ENCODE measurements at places on chromosomes 7 and 10.

DNA sequence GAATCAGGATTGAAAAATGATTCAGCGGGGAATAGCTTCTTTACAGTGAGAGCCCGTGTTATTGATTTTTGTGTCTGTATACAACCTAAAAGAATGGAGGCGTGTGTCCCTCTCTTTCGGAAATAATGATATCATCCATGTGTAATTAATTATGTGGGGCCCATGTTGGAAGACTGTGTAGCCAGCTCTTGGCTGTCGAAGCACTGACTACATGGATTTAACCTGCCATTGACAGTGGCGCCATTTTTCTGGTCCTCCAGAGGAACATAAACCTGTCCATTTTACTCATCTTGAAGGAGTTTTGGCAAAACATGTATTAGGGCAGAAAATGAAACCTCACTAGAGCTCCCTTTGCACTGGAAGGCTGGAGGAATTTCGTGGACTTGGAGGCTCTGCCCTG is 119.6 kb downstream of the ITIH5 start:
- no peak for DNase-seq

DNA sequence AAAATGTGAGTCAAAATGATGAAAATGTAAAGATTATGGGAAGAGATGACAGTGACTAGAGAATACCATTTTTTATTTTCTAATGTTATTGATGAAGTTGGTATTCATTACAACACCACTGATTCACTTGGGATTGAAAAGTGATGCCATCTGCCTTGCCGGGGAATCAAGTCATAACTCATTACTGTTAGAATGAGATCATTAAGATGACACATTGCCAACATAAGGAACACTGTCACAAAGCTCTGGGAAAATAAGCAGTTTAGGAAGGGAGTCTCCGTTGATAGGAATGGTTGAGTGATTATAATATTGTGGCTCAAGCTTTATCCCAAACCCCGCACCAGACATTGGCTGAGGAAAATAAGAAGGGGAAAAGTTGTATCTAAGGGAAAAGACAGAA is 121.5 kb upstream of the PLPP4 start:
- no peak for DNase-seq

DNA sequence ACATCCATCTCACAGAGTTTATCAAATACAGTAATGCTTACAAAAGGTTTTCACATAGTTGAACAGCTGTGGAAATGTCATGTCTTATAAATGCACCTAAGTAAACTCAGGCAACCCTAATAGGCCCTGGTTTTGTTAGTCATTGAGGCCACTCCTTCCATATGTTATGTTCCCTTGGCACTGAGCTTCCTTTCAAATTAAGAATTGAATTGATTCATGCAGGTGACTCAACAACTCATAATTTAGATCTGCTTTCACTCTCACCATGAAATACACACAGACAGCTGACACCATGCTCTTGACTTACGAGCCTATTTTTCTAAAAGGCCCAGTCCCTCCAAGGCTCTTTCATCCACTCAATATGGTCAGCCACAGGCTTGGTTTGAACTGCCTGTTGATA is 476.9 kb downstream of the KCNMA1 start:
- DNase-seq: no peak

DNA sequence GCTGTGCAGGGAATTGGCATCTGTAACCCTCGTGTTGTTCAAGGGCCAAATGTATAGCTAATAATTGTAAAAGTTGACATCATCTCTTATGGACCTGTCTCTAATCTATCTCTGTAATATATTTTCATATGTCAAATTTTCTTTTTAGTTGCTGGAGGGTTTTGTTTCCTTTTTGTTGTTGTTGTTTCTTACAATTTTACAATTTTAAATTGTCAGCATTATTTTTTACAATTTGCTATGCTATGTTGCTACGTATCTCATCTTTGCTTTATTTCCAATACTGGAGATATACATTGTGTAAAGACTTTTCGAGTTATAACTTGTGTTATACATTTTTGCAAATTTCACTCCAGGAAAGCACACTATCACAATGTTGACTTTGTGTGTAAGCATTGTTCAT is 290.2 kb upstream of the SP4 start:
- no peak for DNase-seq

DNA sequence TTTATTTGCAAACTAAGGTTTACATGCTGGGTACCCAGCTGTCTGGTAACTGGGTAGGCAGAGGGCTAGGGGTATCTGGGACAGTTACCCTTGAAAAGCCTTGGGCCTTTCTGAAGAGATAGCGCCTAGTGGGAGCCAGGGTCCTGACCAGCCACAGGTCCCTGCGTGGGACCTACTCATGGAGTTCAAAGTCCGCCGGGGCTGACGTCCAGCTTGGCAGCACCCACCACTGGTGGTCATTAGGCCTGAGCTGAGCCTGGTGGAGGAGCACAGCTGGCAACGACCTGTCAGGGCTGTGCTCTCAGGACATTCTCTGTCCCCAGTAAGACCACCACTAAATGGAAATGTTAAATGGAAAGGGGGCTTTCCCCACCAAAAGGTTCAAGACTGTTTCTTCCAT is 20.0 kb downstream of the GUSB start:
- DNase-seq: no peak

DNA sequence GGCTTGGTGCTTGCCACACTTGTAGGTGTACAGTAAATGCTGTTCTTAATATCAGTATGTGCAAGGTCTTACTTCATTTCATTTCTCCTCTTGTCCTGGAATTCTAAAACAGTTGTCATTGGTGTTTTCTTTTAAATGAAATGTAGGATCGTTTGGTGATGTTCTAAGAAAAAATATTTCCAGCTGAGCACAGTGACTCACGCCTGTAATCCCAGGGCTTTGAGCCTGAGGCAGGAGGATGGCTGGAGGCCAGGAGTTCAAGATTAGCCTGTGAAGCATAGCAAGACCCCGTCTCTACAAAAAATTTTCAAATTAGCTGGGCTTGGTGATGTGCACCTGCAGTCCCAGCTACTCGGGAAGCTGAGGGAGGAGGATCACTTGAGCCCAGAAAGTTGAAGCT is 32.6 kb upstream of the ELN start:
- DNase-seq: no peak

DNA sequence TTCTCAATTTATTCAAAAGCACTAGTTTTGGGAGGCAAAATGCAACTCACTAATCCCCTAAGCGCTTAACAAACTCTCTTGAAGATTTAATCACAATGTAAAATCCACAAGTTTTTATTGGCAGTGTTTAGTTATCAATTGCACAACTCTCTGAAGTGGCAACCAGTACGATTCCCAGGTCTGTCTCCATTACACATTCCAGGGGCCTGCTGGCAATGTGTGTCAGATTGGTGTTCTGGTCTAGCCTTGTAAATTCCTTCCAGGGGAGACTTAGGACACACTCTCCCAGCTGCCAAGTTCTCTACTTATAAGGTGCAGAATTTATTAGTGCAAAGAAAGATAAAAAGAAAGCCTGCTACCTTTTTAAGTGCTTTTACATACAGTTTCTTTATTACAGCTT is 164.7 kb upstream of the HPS1 start:
- no peak for DNase-seq

- no peak for DNase-seq
These were observed 1160.3 kb upstream of the AUTS2 start for GRCh38 chr7:68438016-68438415.

GRCh38 chr10:26832960-26833359 is 27.8 kb downstream of the ABI1 start:
- no peak for DNase-seq

- DNase-seq: no peak
These were observed 58.8 kb upstream of the ZNF804B start for GRCh38 chr7:88700725-88701124.

DNA sequence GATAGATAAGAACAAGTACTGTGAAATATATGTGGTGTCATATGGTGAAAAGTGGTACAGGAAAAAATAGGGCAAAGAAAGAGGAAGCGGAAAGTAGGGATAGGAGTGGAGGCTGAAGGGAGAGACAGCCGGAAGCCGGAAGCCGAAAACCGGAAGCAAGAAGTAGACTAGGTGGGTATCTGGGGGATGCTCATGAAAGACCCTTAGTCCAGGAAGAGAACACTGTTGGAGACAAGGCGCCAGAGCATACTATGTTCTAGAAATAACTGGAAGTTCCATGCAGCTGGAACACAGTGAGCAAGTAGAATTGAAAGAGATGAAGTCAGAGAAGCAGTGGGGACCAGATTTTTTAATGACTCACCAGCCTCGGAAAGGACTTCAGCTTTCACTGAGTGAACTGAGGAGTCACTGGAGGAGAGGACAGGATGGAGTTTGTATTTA is 22.5 kb downstream of the ST8SIA6 start:
- no peak for DNase-seq

DNA sequence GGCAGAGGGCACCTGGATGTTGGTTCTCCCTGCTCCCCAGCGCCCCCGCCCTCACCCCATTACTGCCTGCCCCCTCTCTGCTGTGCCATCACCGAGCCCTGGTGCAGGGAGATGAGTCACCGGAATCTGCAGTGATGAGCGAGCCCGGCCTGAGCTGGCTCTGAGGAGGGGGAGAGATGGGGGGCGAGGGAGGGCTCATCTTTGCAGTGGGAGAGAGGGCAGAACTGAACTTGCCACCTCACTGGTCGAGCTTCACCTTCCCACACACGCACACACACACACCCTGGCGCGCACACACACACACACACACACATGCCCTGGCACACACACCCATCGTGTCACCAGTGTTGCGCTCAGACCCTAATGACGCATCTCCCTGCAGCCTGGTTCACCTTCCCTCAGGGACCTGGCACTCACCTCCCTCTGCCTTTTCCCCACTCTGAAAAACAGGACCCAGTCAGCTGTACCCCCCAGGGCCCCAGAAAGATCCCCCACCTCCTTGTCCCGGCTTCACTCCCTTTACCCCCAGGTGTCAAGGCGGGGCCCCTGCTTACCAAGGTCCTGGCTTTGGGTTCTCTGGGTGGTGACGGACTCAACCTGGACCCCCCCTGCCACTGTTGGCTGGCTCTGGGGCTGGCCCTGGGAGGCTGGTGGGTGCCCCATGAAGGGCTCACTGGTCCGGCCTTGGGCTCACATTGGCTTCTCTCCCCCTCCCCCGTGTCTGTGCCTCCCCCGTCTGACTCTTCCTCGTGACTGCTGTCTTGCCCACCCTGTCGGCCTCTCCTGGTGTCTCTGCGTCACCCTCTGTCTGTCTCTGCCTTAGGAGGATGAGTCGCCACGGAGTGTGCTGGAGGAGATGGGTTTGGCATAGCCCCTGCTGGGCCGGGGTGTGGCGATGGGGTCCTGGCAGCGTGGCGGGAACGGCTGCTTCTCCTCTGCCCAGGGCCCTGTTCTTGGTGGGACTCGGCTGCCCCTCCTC is 5.4 kb downstream of the VGF start:
- DNase-seq: no peak

DNA sequence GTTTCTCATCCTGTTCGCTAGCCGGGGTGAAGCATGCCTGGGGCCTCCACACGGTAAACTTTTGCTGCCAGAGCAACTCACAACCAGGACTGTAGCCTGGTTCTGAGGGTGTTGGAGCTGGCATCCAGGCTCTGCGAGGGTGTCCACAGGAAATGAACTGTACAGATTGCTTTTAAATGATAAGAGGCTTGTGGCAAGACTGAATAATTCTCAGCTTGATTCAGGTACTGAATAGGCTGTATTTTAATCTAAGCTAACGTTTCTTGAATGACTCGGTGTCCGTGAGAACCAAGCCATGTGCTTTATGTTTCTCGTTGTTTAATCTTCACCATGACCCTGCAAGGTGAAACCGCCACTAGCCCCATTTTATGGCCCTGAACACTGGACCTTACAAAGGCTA is 49.3 kb downstream of the EEPD1 start:
- DNase-seq: no peak

DNA sequence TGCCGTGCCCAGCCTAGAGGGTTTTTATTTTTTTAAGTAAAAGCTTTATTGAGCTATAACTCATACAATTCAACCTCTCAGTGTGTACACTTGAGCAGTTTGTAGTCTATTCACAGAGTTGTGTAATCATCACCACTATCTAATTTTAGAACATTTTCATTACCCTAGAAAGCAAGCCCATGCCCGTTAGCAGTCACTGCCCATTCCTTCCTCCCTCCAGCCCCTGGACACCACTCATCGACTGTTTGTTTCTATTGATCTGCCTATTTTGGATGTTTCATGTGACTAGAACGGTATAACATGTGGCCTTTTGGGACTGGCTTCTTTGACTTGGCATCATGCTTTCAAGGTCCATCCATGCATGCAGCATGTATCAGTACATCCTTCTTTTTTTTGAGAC is 25.7 kb upstream of the SEC61A2 start:
- DNase-seq: no peak

DNA sequence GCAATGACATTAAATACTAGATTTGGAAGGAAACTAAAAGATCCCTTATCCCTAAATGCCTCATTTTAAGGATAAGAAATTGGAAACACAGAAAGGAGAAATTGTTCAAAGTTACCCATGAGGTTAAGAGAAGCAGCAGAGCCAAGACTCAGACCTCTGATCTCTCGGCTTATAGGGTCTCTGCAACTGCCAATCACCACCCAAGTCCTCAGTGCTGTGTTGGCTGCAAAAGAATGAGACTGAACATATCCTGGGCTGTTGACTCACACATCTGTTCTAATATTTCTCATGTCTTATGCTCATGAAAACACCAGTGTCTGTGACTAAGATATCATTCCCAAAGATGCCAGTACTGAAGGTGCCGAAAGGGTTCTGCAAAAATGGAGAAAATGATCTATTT is 153.3 kb downstream of the XPNPEP1 start:
- no peak for DNase-seq

DNA sequence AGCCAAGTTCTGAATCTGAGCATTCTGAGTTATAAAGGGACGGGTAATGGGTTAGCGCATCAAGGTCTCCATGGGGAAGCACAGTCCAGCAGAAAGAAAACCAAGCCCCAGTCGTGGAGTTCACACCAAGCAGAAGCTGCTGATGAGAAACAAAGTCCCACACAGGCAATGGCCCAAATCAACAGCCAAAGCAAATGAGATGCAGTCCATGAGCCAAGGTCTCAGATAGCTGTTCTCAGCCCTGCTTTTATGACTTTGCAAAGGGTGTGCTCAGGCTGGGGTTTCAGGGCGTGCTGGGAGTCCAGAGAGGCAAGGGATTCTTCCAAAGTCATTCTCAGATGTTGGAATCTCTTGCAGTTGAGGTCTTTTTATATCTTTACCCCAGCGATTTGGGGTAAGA is 32.0 kb downstream of the THNSL1 start:
- no peak for DNase-seq

DNA sequence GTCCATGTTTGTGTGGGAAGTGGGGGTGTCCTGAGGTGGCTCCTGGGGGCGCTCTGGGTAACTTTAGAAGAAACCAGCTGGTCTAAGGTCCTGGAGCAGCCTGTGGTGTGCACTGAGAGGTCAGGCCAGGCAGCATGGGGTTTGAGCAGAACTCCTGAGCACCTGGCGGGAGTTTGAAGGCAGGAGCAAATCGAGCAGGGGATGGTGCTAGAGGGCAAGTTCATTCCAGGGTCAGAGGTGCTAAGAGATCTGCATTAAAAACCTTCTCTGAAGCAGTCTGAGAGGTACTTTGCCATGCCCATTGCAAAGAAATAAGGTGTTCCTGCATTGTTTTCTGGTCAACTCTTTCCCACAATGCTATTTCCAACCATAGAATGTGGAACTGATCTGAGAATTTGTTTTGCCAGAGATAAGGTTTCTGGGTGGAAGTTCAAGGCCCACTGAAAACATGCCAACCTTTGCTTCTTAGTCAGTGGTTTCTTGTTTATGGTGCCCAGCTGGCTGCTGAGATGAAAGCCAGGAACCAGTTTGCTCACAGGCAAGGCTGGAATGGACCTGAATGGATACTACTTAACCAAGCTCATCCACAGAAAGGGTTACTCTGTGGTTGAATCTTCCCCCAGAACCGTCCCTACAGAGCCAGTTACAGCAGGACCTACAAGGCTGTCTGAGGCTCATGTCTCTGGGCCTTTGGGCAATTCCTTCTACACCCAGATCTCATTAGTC is 136.3 kb upstream of the TMEM72 start:
- no peak for DNase-seq

GRCh38 chr10:89873055-89873454 is 171.7 kb downstream of the KIF20B start:
- DNase-seq: no peak

All from stimulated activated CD8-positive, alpha-beta memory T cell treated with anti-CD3 and anti-CD28 coated beads, Interleukin-15, amount 100 ng/mL, for 1 hour (primary cell).